ENCODE measurements at places on chromosomes 11 and 22. TPM values are rescaled to one million over a fixed set of nuclear protein-coding genes. Genes with fewer than 3 reads are reported as not detected.

Gene TOP3B
- 16.6 TPM for total RNA-seq

Gene HOATZ
- not detected for total RNA-seq

Gene APOL5
- total RNA-seq: not detected

Gene SIAE
- total RNA-seq: 17.1 TPM

Gene B3GAT1
- not detected for total RNA-seq

Gene HTATIP2
- 42.6 TPM for total RNA-seq

Gene RAB38
- 5.9 TPM for total RNA-seq

Gene GGTLC3
- total RNA-seq: not detected
